ENCODE measurements at places on chromosomes 4 and X.

DNA sequence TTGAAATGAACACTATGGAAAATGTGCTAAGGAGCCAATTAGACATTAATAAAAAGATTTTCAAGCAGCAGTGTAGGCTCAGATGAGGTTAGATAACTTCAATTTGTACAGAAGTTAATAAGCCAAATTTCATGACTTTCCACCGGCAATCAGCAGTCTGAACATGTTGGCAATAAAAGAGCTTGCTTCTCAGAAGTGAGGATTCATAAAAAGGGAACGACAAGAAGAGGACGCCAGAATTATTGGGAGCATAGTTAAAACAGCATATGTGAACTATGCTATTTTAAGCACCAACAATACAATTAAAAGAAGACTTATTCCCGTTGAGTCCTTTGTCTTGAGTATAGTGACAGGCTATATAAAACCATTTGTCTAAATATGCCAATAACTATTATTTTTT, 785.3 kb downstream of the ADGRL3 start:
- DNase-seq: no peak

DNA sequence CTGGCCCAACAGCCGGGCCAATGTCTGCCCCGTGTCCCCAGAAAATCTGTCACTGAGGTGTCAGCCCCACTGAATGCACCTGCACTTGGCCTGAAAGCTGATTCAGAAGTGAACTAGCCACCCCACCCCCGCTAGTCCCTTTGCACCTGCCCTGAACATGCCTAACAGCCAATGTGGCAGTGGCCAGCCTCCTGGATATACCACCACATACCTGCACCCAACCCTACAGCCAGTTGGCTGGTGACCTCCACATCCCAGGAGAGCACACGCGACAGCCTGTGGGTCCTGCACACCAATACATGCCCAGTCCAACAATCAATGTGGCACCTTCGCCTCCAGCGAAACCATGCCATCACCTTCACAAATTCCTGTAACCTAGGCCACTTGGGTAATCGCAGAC, 116.7 kb downstream of the GALNTL6 start:
- DNase-seq: no peak

GRCh38 chr4:177509226-177509745, 67.0 kb upstream of the AGA start:
- no peak for DNase-seq

DNA sequence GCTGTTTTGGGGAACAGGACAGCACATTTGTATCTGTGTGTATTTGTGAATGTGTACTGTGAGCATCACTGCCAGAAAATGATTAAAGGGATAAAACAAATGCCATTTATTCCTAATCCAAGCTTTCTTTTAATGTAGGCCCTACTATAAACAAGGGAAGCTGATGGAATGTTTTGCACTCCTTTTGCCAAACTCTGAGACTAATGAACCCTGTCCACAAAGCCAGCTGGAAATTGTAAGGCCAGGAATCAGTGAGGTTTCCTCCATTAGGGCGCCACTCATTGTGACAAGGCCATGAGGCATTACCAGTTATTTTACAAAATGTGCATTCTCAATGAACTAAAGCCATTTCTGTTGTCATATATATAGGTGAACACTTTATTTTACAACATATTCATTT, 163.0 kb upstream of the NAP1L5 start:
- DNase-seq: no peak

DNA sequence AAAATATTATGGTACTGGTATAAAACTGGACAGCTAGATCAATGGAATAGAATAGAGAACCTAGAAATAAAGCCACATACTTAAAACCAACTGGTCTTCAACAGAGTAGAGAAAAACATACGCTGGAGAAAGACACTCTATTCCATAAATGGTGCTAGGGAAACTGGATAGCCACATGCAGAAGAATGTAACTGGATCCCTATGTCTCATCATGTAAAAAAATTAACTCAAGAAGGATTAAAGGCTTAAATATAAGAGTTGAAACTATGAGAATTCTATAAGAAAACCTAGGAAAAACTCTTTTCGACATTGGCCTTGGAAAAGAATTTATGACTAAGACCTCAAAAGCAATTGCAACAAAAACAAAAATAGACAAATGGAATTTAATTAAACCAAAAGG, 114.6 kb downstream of the PCDH18 start:
- no peak for DNase-seq

DNA sequence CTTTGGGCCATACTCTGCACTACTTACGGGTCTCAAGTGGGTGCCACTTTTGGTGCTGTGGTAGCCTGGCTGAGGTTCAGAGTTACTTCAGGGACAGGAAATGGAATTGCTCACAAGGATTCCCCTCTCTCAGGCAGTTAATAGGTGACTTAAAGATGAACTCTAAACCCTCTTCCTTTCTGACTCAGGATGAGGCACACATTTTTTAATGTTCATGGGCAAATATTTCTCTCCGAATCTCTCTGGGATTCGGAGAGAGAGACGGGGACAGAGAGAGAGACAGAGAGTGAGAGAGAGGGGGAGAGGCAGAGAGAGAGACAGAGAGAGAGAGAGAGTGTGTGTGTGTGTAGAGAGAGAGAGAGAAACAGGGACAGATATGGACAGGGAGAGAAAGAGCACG, 79.8 kb downstream of the NYX start:
- DNase-seq: no peak

DNA sequence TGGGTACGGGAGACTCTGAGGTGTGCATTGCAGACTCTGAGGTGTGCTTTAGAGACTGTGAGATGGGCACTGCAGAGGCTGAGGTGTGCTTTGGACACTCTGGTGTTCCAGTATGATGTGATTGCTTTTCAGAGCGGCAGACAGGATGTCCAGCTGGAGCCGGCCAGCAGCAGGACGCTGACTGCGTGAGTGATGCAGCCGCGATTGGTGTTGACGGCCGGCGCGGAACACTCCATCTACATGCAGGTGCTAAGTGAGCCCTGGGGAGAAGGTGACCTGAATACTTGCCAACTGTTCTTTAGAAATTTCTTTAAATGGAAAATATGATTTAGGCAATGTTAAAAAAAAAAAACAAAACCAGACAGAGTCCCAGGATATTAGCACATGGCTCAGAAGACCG, 103.1 kb upstream of the PPP2R3B start:
- DNase-seq: no peak

DNA sequence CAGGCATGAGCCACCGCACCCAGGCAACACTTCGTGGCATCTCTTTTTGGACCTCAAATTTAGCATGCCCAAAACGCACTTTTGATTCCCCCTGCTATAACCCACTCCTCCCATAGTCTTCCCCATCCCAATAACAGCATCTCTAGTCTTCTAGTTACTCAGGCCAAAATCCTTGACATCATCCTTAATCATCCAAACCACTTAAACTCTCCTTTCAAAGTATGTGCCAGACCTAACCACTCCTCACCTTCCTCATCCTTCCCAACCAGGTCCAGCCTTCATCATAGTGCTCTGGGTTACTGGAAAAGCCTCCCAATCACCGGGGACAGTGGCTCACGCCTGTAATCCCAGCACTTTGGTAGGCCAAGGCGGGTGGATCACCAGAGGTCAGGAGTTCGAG, 41.9 kb downstream of the AFAP1 start:
- DNase-seq: no peak

DNA sequence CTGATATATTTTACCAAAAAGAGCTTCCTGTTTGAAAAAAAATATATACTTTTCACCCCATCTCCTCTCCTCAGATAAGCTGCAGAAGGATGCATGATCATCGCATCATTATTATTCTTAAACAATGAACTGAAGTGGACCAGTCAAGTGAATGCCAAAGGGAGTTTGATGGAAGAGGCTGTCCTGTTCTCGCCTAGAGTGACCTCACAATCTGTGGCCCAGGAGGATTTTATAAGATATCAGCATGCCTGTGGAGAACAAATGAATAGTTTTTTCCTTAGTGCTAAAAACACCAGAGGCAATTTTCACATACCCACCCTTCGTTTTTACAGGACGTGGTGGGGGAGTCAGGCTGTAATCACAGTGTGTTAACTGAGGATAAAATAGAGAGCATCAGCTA, 112.7 kb downstream of the USP46 start:
- DNase-seq: no peak

DNA sequence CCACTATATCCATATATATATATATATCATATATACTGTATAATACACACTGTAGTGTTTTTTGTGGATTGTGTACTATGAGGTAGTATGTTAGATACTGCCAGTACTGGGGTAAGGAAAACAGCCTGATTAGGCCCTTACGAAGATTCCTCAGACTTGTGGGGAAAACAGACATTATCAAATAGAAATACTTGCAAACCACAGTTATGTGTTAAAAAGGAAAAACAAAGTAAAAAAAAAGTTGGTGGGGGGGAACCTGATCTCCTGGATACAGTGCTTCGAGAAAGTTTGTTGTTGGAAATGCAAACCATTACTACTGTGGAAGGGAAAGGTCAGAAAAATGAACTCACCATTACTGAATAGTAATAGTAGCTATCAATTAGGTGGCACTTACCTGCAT, 53.0 kb downstream of the PKD2 start:
- DNase-seq: no peak

DNA sequence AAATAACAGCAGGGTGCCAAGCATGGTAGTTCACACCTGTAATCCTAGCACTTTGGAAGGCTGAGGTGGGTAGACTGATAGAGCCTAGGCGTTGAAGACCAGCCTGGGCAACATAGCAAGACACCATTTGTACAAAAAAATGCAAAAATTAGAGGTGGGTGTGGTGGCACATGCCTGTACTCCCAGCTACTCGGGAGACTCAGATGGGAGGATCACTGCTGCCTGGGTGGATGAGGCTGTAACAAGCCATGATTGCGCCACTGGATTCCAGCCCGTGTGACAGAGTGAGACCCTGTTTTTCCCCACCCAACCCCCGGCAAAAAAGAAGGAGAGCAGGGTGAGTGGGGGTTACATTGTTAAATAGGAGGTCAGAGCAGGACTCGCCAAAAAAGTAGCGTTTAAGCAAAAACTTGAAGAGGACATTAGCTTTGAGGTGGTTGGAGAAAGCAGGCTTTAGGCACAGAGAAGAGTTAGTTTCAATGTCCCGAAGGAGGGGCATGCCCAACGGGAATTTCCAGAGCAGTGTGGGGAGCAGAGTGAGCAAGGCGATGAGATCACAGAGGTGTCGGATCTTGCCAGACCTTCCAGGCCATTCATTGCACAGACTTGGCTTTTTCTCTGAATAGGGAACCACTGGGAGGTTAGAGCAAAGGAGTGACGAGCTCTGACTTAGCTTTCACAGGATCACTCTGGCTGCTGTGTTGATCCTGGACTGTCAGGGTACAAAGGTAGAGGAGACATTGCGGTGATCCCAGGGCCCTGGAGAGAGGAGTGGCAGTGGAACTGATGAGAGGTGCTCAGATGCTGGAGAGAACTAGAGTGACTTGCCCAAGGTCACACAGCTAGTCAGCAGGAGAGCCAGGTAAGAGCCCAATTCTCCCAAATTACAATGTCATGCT, 70.6 kb downstream of the TRAPPC11 start:
- no peak for DNase-seq

DNA sequence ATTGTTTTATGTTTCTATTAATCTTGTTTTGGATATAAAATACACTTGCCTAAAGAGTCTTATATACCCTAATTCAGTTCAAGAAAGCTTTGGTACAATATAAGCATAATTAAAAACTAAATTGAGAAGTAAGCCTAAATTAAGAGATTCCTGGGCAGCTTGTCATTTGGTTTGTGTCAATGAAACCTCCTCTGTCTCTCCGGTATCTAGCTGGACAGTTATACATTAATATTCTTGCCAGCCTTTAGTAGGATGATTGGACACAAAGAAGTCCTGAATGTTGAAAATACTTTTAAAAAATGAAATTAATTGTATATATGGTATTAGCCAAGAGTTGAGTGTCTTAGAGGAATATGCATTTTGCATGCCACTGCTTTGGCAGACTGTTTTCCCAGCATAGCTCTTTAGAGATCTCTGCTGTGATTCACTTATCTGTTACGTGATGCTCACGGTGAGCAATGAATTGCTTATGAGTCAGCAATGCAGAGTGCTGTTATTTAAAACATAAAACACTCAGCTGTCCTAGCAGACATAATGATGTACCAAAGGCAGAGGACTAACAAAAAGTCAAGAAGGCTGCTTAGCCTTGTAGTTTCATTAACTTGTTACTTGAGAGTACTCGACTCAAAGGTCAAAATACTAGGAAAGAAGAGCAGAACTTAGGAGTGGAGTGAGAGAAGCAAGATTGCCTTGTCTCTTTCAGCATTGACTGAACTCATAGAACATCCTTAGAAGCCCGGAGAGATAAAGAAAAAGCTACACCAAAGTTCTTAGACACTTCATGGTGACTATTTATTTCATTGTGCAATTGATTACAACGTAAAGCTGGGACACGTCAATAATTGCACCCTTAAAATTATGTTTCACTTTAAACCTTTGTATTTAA, 1296.1 kb upstream of the PCDH7 start:
- DNase-seq: no peak

- no peak for DNase-seq
These were observed 2.4 kb downstream of the HADH start for GRCh38 chr4:107991945-107992630.

DNA sequence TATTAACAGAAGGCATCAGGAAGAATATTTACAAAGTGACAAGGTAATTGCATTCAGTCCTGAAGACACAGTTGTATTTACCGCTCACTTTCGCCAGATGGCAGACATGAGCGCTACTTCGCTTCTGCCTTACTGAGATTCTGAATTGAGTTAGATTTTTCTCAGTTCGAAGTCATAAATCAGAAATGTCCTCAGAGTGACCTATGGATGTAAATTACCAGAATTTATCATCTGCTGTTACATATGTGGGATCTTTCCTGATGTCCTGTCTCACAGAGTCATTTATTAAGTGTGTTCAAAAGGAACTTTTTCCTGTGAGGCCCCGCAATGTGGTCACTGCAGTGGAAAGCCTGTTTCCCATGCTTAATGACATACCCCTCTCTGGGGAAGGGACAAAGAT, 97.3 kb upstream of the DCLK2 start:
- no peak for DNase-seq

GRCh38 chr4:54217642-54218495, 11.2 kb upstream of the PDGFRA start:
- DNase-seq: peak; percentile 85

GRCh38 chr4:107708225-107708624, 11.8 kb downstream of the PAPSS1 start:
- no peak for DNase-seq

- no peak for DNase-seq
These were observed 102.2 kb downstream of the RAP1GDS1 start for GRCh38 chr4:98363431-98363830.

DNA sequence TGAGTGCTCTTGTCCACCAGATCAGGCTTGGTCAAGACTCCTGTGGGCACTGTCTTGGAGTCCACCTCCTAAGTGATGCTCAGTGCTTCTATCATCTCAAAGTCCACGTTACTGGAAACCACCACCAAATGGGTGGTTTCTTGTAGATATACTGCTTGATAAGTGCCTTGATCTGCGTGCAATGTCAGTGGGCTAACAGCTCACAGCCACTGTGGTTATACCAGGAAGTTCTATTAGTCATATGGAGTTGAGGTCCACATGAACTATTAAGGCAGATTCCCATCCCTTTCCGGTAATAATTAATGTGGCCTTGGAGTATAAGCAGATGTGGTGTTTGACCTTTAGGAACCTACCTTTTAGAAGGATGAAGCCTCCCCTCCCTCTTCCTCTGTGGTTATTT, 161.9 kb downstream of the ZNF518B start:
- DNase-seq: no peak

- DNase-seq: no peak
These were observed 5.1 kb upstream of the DCLK2 start for GRCh38 chr4:150072906-150073714.
